ENCODE measurements at places on chromosomes 16 and 17.

GRCh38 chr16:49464093-49464492 lies 90.5 kb downstream of the C16orf78 start:
- no peak for DNase-seq

DNA sequence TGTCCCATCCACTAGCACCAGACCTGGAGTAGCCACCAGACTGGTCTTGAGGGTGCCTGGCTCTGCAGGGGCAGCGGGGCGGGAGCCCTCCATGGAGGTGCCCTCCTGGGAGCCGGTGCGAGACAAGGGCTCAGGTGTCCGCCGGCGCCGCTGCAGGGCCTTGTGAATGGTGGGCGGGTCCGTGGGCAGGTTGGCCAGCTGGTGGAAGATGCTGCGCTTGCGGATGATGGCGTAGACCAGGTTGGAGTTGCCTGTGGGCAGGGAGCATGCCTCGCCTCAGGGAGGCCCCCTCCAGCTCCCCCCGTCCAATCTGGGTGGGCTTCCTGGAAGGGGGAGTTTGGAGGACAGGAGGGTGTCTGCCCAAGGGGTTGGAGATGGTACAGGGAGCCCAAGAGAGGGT lies 18.4 kb downstream of the OTOP3 start:
- no peak for DNase-seq

- no peak for DNase-seq
Measured at GRCh38 chr16:21646721-21647561, 5.5 kb downstream of the IGSF6 start.

- DNase-seq, result no peak
Measured at GRCh38 chr16:24694931-24695330, 34.5 kb upstream of the TNRC6A start.

DNA sequence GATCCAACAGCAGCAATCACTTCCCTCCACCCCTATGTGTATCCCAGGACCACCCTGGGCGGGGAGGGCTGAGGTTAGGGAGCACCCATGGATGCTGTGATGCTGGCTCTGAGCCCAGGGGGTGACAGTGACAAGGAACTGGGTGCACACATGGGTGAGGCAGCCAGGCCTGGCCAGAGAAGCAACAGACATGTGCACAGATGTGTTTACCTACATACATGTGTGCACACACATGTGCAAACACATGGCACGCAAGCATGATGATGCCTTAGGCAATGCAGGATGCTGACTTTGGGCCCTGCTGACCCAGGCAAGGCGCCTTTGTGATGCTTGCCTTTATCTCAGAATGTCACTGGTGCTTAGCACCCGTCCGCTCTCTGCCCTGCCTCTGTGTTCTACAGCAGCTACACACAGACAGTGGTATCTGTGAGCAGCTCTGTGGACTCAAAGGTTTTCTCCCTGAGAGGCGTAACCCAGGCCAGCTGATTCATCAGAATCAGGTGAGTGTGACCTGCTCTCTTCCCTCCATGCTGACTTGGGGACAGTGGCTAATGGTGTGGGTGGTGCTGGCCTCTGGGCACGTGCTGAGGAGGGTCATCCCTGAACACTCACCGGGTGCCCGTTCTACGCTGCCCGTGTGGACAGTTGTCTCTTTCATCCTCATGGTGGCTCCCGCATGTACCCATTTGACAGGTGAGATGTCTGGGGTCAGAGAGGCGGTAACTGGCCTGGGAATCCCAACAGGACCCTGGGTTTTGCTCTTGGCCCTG lies 38.5 kb upstream of the KSR1 start:
- no peak for DNase-seq

GRCh38 chr16:24091125-24091524 lies 165.0 kb upstream of the CACNG3 start:
- DNase-seq, result no peak

DNA sequence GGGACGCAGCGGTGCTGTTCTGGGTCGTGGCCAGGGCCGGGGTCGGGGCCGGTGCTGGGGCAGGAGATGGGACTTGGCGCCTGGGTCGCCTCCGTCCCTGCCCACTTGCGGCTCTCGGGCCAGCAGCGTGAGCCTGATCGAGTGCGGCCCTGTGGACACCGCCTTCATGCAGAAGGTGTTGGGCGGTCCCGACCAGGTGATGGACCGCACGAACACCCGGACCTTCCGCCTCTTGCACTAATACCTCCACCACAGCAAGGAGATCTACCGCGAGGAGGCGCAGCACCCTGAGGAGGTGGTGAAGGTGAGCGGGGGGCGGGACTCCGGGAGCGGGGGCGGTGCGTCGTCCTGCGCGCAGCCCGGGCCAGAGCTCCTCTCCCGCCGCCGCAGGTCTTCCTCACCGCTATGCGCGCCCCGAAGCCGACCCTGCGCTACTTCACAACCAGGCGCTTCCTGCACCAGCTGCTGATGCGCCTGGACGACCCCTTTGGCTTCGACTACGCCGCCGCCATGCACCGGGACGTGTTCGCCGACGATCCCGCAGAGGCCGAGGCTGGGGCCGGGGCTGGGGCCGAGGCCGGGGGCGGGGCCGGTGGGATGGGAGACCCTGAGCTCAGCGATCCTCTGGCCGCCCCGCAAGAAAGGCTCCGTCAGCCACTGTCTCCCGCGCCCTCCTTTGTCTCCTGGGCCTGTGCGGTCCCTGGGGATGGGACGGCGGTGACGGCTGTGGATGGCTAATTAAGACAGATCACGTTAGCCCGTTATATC lies 4.5 kb upstream of the HSD17B1 start:
- DNase-seq, result no peak

- peak; percentile 74 for DNase-seq
Measured at GRCh38 chr16:31880322-31880979, 6.8 kb downstream of the ZNF267 start.

- DNase-seq, result no peak
Measured at GRCh38 chr17:75492555-75493168, 22.7 kb downstream of the CASKIN2 start.

DNA sequence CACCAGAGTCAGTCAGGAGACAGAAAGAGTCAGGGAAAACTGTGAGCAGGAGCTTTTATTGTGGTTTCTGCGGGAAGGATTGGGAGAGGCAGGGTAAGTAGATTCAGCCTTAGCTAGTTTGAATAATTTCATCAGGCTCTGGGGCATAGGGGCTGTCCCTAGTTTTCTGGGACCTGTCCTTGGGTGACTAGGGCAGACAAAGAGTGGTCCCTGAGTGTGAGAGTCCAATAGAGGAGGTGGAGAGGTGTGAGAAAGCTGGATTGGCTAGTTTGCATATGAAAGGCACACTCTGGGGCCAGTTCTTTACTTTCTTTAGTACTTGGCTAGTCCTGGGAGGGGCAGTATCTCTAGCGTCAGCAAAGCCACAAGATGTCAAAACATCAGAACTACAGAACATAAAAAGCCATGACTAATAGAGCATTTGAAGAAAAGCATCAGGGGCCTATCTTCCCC lies 255.6 kb downstream of the HS3ST3A1 start:
- DNase-seq, result no peak

DNA sequence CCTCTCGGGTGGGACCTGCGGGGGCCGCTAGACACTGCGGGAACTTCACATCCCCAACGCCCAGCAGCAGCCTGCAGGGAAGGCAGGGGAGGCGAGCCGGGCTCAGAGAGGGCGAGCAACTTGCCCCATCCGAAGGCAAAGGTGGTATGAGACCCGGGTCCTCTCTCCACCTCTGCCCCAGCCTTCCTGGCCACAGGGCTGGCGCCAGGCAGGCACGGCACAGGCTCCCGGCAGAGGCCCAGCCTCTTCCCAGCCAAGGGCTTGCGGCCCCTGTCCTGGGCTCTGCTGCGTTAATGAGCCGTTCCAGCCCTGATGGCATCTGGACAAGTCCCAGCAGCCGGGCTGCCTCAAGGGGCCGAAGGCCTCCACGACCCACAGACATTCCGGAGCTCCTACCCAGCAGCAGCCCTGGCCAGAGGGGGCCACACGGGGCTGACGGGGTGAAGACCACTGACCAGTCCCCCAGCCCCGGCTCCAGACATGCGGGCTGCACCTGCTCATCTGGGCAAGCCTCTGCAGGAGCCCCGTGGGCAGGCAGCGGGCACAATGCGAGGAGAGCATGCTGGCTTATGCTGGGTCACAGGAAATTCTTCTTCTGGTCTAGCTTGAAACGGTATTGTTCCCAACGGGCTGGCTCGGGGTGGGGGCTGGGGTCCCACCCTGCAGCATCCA lies 1.2 kb upstream of the HS3ST6 start:
- no peak for DNase-seq

DNA sequence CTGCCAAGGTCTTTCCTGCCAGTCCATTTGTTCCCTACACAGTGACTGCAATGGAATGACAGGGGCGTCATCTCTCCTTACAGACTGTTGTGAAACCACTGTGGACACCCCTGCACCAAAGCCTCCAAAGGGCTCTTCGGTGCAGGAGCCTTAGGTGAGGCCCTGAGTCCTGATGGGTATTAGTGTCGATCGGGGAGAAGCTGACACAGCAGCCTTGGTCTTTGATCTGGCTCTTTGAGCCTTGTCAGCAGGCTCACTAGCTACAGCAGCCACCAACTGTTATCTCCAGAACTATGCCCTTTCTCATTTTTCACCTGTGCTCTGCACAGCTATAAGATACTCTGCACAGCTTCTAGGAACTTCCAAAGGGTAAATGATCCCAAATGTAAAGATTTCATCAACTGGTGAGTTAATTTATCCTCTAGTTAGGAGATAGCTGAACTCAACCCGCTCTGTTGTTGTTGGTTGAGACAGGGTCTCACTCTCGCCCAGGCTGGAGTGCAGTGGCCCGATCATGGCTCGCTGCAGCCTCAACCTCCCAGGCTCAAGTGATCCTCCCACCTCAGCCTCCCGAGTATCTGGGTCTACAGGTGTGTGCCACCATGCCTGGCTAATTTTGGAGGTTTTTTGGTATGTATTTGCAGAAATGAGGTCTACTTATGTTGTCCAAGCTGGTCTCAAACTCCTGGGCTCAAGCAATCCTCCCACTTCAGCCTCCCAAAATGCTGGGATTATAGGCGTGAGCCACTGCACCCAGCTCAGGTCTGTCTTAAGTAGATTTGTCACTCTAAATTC lies 19.7 kb downstream of the G6PC1 start:
- DNase-seq, result no peak

DNA sequence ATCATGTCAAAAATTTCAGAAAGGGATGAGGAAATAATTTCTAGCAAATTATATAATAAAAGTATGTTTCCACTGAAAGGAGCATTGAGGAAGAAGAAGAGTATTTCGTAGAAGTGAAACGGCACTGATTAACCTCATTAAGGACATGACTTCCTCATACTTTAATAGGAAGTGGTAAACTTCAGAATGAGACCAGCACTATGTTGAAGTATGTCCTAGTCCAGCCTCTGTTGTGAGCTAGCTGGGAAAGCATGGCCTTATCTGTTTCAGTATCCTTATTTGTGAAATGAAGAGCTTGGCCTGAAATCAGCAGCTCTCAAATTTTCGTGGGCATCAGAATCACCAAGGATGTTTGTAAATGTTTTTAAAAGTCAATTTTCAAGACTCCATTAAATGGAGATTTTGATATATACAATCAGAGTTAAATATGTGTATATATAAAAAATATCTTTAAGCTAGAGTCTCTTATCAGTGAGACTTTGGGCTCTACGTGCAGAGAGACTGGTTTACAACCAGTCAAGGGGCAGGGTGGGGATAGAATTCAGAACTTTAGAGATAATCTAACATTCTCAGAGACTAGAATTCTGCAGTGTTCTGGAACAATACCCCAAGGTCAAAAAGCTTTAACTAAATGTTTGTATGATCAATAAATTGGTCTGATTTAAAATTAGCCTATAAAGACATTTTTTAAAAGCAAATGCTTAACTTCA lies 365.4 kb downstream of the CDH13 start:
- DNase-seq, result peak; percentile 1

- DNase-seq, result no peak
Measured at GRCh38 chr17:81250286-81251093, 11.4 kb downstream of the NDUFAF8 start.

GRCh38 chr17:76107509-76107908 lies 3.9 kb upstream of the EXOC7 start:
- DNase-seq, result no peak

GRCh38 chr17:44354582-44355561 lies 8.8 kb downstream of the FAM171A2 start:
- no peak for DNase-seq

DNA sequence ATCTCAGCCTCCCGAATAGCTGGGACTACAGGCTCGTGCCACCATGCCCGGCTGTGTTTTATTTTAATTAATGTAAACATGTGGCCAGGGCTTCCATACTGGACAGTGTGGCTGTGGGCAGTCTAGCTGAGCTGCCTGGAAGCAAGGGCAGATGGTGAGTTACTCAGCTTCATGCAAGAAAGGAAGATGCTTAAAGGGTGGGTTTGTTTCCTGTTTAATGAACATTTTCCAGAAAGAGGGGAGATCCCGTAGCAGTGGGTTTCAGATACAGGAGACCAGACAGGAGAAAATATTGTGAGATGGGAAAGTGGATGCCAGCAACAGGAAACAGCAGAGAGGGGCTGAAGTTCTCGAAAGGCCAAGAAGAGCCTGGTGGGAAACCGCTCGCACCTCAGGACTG lies 7.3 kb downstream of the MAPK8IP3 start:
- DNase-seq, result no peak

- DNase-seq, result no peak
Measured at GRCh38 chr16:86905302-86905701, 327.0 kb downstream of the FOXL1 start.

- no peak for DNase-seq
Measured at GRCh38 chr17:55398689-55399088, 22.9 kb downstream of the MMD start.

GRCh38 chr16:85413691-85414663 lies 199.1 kb upstream of the GSE1 start:
- DNase-seq, result no peak

DNA sequence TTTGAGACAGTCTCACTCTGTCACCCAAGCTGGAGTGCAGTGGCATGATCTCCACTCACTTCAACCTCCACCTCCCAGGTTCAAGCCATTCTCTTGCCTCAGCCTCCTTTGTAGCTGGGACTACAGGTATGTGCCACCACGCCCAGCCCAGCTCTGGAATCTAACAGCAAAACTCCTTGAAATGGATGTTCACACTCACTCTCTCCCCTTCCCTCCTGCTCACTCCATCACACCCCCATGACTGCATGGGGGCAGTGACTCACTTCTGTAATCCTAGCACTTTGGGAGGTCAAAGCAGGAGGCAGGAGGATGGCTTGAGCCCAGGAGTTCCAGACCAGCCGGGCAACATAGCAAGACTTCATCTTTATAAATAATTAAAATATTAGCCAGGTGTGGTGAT lies 11.1 kb upstream of the TFAP4 start:
- no peak for DNase-seq

GRCh38 chr17:51640108-51640622 lies 379.8 kb downstream of the UTP18 start:
- DNase-seq, result no peak

DNA sequence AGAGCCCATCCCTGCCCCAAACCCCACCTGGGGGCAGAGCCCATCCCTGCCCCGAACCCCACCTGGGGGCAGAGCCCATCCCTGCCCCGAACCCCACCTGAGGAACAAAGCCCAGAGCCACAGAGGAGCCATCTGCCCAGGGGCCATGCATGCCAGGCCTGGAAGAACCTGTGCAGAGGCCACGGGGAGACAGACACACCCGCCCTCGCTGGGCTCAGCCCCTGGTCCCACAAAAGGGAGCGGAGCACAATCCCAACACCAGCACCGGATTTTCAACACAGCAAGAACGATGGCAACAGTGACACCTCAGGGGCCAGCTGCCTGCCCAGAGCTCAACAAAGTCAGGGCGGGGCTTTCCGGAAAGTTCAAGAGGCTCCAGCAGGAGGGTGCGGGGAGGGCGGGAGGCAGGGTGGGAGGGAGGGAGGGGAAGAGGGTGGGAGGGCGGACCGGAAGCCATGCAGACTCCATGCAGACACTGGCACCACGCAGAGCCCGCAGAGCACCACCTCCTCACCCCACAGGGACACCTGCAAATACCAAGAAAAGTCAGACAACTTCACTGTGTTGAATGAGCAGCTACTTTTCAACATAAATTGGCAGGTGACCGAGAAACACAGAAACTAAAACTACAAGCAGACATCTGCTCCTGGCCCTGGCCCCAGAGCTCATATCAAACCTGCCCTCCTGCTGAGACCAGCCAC lies 27.9 kb upstream of the C16orf95 start:
- no peak for DNase-seq

Data from inflammatory macrophage (primary cell).